ENCODE measurements at places on chromosomes 2 and 18.

GRCh38 chr2:85134896-85135659 is 1.9 kb downstream of the TCF7L1 start:
- DNase-seq = no peak

DNA sequence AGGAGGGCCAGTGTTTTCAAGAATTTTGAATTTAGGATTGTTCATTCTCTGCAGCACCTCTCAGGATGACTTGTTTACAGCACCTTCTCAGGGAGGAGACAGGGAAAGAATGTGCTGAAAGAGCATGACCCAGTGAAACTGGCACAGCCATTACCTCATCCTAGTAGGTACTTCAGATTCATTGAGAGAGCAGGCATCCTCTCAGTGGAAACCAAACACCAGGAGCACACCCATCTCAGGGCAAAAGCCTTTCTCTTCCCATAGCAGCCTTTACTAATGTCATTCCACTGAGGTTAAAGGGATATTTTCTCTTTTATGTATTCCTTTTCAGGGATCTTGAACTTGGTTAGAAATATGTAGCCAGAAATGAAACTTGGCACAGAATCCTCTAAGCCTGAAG is 2.6 kb downstream of the MAP2 start:
- no peak for DNase-seq

DNA sequence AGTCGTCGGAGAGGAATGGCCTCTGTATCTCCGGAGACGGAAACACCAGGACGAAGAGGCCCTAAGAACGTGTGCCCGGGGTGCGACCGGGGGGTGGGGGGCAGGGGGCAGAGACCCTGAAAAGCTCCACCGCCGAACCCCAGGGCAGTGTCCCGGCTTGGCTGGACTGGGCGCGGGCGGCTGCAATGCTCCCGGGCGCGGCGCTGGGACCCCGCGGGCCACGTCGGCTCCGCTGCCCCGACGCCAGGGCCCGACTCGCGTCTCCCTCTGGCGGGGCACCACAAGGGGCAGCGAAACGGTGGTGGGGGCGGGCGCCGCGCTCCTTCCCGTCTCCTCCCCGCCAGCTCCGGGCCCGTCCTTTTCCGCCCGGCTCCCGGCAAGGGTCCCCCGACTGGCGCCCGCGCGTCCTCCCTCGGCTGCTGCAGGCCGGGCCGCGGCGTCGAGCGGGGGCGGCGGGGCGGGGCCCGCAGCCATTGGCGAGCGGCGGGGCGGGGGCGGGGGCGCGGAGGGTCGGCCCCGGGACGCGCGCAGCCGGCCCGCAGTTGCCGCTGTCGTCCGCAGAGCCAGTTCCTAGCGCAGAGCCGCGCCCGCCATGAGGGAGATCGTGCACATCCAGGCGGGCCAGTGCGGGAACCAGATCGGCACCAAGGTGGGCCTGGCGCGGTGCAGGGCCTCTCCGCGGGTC is at the start of gene TUBB6:
Gene TUBB6 (plus strand): TSS at position 541 of the 685 bp plus-strand sequence. CDS start 52 bp downstream, at position 593.
- DNase-seq = peak; percentile 90

DNA sequence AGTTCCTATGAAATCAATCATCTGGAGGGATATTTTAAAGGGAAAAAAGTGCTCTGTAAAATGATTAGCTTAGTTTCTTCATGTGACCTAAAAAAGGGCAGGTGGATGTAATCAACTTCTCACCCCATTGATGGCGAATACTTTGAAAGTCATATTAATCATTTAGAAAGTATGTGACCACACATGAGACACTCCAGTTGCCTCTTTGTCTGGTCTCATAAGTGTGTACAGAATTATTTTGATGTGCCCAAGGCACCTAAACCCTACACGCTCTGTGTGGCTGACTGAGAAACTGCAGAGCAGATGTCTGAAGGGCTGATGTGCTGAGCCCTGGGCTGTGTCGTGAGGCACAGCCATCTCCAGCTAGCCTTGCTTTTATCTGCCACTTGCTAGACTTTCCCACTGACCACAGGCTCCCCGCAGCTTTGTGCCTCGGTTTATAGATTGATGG is 26.9 kb downstream of the SGPP2 start:
- no peak for DNase-seq

GRCh38 chr2:43246641-43247040 is 20.2 kb upstream of the ZFP36L2 start:
- no peak for DNase-seq

DNA sequence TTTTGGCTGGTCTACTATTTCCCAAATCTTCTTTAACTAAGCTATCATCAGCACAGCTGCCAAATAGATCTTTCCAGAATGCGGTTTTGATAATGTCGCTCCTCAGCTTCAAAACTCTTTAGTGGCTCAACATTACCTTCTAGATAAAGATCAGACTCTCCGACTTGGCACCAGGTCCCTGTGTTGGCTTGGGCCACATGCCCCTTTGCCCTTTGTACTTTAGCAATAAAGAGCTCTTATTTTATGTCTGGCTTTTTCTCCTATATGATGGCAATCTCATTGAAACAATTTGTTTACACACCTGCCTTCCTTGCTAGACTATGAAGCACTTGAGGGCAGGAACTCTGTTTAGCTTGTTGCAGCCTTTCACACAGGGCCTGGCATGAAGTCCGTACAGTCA is 128.9 kb upstream of the GATA6 start:
- no peak for DNase-seq

All from fibroblast of skin of back (primary cell).